ENCODE measurements at places on chromosomes 5 and 9.

DNA sequence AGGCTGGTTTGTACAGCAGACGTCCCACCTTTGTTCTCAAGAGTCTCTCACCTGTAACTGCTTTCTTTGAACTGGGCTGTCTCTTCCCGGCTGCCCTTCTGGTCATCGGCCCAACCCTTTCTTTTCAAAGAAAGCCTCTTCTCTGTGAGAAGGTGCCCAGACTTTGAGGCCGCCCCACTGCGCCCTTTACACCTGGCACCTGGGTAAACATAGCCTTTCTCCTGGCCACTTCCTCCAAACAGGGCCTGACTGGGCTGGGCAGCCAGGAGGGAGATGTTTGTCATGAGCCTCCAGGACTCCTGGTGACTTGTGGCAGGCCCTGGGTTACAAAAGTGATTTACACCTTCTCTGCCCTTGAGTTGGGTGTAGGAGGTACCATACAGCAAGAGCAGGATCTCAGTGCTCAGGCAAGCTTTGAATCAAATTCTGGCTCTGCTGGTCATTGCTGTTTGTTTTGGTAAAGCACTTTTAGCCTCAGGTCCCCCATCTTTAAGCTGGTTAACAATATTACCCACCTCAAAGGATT, 127.2 kb upstream of the CXCL14 start:
- DNase-seq, result no peak

DNA sequence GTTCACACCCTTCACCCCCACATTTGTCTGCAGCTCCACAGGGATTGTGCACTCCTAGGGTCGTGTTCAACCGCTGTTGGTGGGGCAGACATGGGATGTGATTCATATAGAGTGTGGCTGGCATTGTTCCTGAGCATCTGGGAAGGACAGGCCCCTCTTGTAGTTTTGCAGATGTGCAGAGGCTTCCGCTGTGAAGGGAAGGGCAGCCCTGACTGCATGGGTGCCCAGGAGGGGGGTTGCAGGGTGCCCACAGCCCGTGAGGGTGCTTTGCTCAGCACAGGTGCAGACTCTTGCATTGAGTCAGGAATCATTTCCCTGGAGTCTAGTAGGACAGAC, 30.2 kb upstream of the PITX1 start:
- no peak for DNase-seq

DNA sequence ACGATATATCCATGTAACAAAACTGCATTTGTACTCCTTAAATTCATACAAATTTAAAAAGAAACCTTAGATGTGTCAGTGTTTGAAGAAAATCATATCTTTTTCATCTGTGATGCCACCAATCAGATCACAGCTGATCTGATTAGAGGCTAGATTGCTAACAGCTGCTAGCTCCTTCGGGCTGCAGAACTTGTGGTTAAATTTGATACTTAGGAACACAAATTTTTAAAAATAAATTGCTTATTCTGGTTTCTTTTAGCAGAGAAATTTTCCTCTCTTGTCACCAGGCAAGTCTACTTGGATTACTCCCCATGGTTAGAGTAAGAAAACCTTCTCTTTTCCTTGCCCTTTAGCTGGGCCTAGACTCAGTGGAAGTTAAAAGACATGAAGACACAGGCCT, 94.6 kb upstream of the RANBP6 start:
- DNase-seq, result no peak

DNA sequence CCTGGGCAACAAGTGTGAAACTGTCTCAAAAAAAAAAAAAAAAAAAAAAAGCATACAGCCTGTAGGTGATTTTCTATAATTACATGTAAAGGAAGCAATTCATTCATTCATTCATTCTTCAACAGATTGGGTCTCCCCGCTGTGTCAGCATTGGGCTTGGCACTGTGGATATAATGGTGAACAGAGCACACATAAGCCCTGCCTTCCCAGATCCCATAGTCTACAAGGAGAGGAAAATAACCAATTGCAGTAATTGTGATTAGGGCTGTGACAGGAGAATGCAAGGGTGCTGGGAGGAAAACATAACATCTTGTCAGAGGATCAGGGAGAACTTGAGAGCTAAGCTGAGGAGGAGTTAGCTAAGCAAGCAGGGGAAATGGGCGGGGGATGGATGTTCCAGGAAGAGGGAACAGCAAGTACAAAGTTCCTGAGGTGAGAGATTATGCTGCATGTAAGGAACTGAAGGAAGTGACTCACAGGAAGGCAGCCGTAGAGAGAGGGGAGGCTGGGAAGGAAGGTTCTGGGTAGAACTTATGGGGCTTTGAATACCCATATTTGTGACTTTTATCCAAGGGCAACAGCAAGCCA, 24.0 kb upstream of the KLF9 start:
- no peak for DNase-seq

DNA sequence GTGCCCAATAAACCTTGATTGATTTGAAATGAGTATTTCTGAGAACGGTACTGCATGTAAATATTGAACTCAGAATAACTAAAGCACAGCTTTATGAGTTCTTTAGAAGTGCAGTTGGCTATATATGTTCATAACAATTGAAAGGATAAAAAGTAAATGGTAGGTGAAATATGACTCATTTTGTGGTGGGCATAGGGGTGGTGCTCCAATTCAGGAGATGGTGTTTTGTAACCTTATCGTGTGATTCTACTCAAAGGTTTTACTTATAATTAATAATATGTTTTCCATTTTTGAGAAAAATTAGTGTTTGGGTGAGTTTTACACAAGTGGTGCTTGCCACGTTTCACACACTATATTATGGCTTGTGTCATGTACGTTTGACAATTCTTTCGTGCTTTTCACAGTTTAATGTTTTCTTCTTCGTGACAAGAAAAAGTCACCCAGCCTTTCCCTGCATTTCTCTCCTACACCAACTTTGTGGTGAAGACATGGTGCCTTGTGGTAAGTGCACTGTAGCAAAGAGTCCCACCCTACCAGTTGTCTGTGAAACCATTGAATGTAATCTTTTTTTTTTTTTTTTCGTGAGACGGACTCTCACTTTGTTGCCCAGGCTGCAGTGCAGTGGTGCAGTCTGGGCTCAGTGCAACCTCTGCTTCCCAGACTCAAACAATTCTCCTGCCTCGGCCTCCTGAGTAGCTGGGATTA, 492.5 kb upstream of the SGCD start:
- DNase-seq, result no peak

DNA sequence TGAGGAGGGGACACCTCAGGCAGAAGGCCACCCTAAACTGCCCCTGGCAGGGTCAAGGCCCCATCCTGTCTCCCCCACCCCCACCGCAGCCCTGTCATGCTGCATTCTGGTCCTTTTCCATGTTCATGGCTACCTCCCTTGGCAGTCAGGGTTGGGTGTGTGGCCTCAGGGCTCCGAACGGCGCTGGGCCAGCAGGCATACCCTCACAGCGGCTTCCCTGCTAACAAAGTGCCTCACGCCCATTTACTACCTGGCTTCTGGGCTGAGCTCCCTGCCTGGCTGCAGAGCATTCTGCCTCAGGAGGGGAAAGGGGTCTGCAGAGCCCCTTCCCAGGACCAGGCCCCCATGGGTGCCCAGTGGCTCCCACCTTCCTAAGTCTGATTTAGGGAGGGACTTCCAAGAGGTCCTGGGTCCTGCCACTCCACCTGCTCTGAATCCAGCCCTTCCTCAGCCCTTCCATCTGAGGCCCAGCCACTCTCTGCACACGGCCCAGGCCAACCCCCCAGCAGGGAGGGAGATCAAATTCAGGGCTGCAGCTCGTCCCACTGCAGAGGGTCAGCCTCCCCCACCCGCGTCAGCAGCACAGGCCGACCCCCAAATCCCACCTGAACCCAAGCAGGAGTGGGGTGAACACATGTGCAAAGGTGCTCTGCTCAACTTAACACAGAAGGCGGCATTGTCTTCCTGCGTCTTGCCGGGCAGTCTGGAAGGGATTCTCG, 115.9 kb upstream of the PHYKPL start:
- DNase-seq, result no peak

Measured in forelimb muscle (tissue), 1 donor.